ENCODE measurements at places on chromosomes 5 and 9.

GRCh38 chr9:132030626-132031325 is 48.9 kb downstream of the MED27 start:
- no peak for DNase-seq

- DNase-seq: no peak
These were observed 2.7 kb downstream of the RELL2 start for GRCh38 chr5:141639357-141640050.

GRCh38 chr5:40391642-40392041 is 288.1 kb upstream of the PTGER4 start:
- no peak for DNase-seq

GRCh38 chr5:36688722-36689121 is 82.3 kb downstream of the SLC1A3 start:
- no peak for DNase-seq

DNA sequence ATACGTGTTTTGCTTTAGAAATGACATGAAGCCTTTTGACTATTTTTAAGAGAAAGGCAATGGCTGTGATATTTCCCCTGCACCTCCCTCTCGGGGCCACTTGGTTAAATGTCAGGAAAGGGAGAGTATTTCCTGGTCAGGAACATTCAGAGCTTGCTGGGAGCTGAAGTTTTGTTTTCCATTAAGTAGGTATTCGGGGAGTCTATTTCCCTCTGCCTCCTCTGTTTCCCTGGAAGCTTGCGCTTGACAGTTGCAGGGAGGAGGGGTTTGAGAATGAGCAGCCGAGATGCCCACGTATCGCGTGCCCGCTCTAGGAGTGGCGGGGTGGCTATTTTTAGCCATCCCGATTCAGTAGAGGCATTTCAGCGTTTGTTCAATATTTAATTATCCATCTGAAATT is 6.7 kb downstream of the DAB2IP start:
- DNase-seq: no peak

DNA sequence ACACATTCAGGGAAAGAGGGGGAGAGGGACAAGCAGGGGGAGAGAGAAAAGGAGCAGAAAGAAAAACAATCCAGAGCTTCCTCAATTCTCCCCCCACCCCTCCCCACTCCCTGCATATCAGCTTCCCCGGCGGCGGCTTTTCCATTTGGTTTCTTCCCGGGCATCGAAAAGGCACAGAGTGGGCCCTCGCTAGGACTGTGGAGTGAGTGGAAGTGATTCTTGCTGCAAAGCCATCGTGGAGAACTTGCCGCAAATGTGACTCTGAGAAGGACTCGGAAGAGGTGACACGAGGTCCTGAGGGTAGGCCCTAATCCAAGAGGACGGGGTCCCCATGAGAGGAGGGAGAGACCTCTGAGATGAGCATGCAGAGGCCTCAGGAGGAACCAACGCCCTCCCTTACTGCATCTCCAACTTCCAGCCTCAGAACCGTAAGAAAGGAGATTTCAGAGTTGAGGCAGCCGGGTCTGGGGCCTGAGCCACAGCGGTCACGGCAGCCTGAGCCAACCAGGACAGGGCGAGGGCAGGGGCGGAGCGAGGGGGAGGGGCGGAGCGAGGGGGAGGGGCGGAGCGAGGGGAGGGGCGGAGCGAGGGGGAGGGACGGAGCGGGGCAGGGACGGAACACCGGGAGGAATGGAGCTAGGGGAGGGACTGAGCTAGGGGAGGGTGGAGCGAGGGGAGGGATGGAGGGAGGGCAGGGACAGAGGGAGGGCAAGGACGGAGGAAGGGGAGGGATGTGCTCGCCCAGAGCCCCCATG is 21.2 kb upstream of the SARDH start:
- no peak for DNase-seq

DNA sequence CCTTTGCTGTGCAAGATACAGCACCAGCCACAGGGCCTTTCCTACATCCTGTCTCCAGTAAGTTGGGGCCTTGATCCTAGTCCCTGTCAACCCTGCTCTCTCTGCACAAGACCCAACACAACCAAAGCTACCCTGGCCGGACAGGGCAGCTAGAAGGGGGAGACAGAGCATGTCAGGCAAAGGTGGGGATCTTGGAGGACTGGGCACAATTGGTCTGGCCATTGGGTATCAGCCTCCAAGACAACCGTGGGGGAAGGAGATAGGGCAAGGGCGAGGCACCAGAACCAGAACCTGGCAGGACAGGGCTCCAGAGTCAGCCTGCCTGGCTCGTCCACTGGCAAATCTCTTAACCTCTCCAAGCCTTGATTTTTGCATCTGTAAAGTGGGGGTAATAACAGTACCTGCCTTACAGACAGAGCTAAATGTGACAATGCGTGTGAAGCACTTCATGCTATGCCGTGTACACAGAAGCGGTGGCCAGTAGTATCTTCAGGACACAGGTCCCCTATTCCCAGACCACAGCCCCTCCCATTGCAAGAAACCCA is 51.6 kb upstream of the CDKN2AIPNL start:
- no peak for DNase-seq

DNA sequence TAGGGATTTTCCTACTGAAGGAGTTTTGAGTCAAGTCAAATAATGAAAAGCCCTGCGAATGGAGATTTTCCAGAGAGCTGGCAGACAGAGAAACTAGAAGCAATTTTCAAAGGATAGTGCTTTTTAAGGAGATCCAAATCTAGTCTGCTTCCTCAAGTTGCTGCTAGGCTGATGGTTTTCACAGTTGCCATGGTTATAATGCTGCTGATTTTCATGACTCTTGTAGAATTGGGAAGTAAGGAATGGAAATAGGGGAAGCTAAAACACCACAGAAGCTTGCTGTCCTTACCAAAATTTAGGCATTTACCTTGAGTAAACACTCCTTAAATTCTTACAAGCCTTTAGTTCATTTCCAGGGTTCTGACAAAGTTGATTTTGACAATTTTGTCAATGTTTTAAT is 30.1 kb upstream of the HAPLN1 start:
- no peak for DNase-seq

- DNase-seq: no peak
These were observed 197.7 kb upstream of the OTULINL start for GRCh38 chr5:14383923-14384322.

DNA sequence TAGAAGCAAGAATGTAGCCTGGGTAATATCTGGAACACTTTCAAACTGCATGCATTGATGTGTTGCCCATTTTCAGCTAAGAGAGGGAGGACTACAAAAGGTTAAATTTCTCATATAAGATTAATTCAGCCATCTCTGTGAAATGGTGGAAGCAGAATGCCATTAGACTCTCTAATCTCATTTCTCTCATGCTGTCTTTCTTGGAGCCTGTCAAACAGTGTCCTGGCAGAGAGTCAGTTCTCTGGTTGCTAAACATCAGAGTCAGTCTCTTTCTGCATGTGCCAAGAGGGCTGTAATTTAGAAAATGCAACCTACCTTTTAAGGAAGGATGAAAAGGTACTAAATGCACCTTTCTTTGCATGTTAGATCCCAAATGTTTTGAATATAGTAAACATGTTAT is 910 bp upstream of the GARNL3 start:
- DNase-seq: no peak

GRCh38 chr5:31232273-31232888 is 38.9 kb downstream of the CDH6 start:
- peak; percentile 46 for DNase-seq

DNA sequence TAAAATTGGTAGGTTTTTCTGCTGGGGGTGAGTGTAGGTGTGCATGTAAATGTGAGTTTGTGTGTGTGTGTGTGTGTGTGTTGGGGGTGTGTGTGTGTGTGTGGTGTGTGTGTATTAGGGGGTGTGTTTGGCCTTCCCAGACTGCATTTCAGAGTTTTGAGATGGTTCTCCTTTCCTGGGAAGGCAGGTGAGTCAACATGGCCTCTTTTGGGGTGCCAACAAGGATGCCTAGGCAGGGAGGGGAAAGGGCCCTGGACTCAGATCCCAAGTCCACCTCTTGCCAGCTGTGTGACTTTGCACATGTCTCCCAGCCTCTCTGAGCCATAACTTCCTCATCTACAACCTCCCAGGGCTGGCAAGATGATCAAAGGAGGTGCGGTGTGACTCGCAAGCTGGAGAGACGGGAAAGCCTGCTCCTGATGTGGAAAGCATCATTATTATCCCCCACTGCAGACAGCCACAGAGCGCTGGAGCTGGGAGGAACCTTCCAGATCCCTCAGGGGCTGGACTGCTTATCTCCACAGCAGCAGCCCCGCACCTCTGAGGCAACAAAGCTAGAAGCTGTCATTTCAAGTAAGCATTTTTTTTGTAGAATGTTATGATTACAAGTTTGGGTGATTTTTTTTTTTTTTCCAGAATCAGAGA is 63.5 kb upstream of the TBC1D2 start:
- no peak for DNase-seq

DNA sequence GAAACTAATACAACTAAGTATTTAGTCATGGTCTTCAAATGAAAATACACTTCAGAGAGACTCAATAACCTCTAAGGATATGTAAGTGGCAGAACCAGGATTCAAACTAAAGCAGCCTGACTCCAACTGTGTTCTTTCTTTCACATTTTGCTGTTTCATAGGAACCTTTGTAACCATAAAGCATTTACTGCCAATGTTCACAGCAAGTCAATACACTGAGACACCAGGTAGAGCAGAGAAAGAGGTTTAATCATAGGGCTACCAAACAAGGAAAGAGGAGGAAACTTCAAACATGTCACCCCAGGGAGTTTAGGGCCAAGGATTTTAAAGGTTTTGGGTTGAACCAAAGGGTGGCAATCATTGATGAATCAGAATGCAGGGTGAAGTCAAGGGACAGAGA is 263.1 kb upstream of the PTGER4 start:
- DNase-seq: no peak

- no peak for DNase-seq
These were observed 41.0 kb downstream of the CCNJL start for GRCh38 chr5:160271396-160271795.

DNA sequence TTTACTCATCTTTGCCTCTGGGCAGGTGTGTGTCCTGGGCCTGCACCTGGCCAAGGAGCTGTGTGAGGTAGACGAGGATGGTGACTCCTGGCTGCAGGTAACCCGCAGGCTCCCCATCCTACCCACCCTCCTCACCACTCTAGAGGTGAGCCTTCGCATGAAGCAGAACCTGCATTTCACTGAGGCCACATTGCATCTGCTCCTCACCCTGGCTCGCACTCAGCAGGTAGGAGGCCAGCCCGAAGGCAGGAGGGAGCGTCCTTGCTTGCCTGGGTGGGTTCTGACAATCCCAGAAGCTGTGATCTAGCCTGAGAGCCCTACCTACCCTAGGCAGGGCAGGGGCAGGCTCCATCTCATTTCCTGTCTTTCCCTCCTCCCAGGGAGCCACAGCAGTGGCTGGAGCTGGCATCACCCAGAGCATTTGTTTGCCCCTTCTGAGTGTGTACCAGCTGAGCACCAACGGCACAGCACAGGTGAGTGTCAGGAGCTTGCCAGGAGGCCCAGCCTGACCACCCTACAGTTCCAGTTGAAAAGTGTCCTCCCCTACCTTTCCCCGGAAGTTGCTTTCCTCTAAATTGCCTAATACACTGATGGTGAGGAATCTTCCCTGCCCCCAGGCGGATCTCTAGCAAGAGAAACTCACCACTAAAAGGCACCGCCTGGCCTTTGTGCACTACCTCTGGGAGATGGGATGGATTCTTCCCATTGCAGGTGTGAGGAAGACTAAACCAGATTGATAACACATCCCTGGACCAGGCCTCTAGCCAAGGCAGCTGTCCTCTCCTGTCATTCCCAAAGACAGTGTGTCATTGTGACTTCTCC is 26.4 kb downstream of the SH3GLB2 start:
- no peak for DNase-seq

- DNase-seq: no peak
These were observed 58.4 kb downstream of the APC start for GRCh38 chr5:112795944-112796678.

DNA sequence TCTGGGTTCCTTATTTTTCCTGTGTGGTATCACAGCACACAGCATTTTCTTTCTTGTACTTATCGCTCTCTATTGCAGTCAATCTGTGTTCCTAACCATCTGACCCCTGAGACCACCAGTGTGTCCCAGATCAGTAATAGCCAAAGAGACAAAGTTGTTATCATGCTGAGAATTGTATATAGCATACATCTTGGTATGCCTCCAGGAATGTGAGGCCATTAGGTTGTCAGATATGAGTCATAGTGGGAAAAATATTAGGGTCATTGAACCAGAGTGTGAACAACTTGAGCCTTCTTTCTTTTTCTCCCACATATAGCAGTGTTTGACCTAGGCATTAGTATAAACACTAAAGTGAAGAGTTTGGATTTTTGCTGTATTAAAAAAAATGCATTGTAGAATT is 106.3 kb downstream of the NDUFAF2 start:
- DNase-seq: no peak

Data from H54 (cell line).